ENCODE measurements at places on chromosomes 16 and 17. TPM values are rescaled to one million over a fixed set of nuclear protein-coding genes. Genes with fewer than 3 reads are reported as not detected.

DNA sequence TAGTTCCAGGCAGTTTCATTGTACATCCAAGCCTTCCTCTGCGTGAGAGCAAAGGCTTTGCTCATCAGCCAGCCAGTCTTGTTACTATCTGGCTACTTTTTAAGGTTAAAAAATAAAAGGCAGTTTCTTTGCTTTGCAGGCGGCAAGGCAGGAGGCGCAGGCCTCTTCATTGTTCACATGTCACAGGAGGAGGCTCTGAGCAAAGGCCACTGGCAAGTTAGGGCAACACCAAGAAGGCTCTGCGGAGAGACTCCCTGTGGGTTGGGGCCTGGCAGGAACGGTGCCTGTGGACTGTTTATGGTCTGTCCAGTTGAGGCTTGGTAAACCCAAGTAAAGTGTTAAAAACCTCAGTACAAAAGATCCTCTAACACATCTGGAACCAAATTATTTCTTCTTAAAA lies 3.9 kb upstream of the NT5C start:
- no peaks in the 10 kb centered on the region for H3K27me3 ChIP-seq
- H3K27ac ChIP-seq, result no peak overlapping the region
- no peaks in the 10 kb centered on the region for H3K4me1 ChIP-seq
- DNase-seq, result no peak

Gene AP2B1
- total RNA-seq, result 127 TPM

Gene NPIPB9
- 2.8 TPM for total RNA-seq

DNA sequence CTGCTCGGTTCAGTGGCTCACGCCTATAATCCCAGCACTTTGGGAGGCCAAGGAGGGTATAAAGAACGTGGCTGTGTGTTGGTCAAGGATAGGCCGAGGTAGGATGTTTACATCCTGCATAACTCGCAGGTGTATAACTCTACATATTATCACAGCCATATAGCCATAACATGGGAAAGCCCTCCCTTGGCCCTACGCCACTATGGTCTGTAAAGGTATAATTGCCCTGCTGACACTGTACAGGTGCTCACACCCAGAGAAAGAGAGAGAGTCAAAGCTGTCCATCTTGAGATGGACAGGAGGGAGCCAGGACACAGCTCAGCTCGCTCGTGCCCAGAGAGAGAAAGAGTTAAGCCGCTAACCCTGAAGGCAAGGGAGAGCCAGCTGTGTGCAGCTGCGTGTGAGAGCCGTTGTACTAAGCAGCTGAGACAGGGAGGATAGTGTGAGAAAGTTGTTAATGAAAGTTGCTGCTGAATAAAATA lies 30.4 kb upstream of the DHX8 start:
- no peak overlapping the region for H3K4me3 ChIP-seq
- no peak for DNase-seq
- no peak overlapping the region for H3K27ac ChIP-seq
- H3K27me3 ChIP-seq, result no peaks in the 10 kb centered on the region
- H3K36me3 ChIP-seq, result no peaks in the 10 kb centered on the region

GRCh38 chr16:28158136-28158535 lies 53.6 kb downstream of the XPO6 start:
- H3K36me3 ChIP-seq, result no peaks in the 10 kb centered on the region
- H3K4me1 ChIP-seq, result peaks cover 3% of the 10 kb centered on the region
- DNase-seq, result no peak
- H3K4me3 ChIP-seq, result no peak overlapping the region
- H3K27ac ChIP-seq, result no peak overlapping the region
